ENCODE measurements at places on chromosomes 3 and 15. TPM values are rescaled to one million over a fixed set of nuclear protein-coding genes. Genes with fewer than 3 reads are reported as not detected.

- no peaks in the 10 kb centered on the region for H3K4me1 ChIP-seq
- H3K27me3 ChIP-seq, result no peaks in the 10 kb centered on the region
- H3K36me3 ChIP-seq, result no peaks in the 10 kb centered on the region
- H3K27ac ChIP-seq, result no peak overlapping the region
Measured at GRCh38 chr3:30586096-30586805, 20.1 kb upstream of the TGFBR2 start.

GRCh38 chr3:139689122-139689521 lies 11.3 kb upstream of the NMNAT3 start:
- no peaks in the 10 kb centered on the region for H3K4me1 ChIP-seq
- DNase-seq, result no peak
- H3K27me3 ChIP-seq, result no peaks in the 10 kb centered on the region
- no peaks in the 10 kb centered on the region for H3K36me3 ChIP-seq
- H3K4me3 ChIP-seq, result no peak overlapping the region
- H3K27ac ChIP-seq, result no peak overlapping the region

GRCh38 chr3:65617209-65617608 lies 421.5 kb downstream of the MAGI1 start:
- H3K27ac ChIP-seq, result no peak overlapping the region
- H3K4me1 ChIP-seq, result peaks cover 6% of the 10 kb centered on the region
- H3K4me3 ChIP-seq, result no peak overlapping the region
- no peaks in the 10 kb centered on the region for H3K36me3 ChIP-seq

GRCh38 chr3:169300436-169300835 lies 363.1 kb downstream of the MECOM start:
- no peak overlapping the region for H3K27ac ChIP-seq
- no peak overlapping the region for H3K4me3 ChIP-seq
- H3K4me1 ChIP-seq, result no peaks in the 10 kb centered on the region
- H3K36me3 ChIP-seq, result no peaks in the 10 kb centered on the region
- H3K27me3 ChIP-seq, result no peaks in the 10 kb centered on the region
- DNase-seq, result no peak

GRCh38 chr3:124832782-124833709 lies 54.1 kb downstream of the ITGB5 start:
- H3K27ac ChIP-seq, result peak overlapping the region; percentile 65
- no peaks in the 10 kb centered on the region for H3K27me3 ChIP-seq
- peaks cover 90% of the 10 kb centered on the region for H3K4me1 ChIP-seq
- no peak for DNase-seq
- no peak overlapping the region for H3K4me3 ChIP-seq
- H3K36me3 ChIP-seq, result peaks cover 20% of the 10 kb centered on the region

GRCh38 chr3:123602325-123602724 lies 17.5 kb upstream of the HACD2 start:
- no peaks in the 10 kb centered on the region for H3K36me3 ChIP-seq
- H3K4me1 ChIP-seq, result peaks cover 11% of the 10 kb centered on the region
- no peak for DNase-seq
- no peak overlapping the region for H3K4me3 ChIP-seq

- H3K27me3 ChIP-seq, result no peaks in the 10 kb centered on the region
- DNase-seq, result no peak
- H3K36me3 ChIP-seq, result no peaks in the 10 kb centered on the region
- no peak overlapping the region for H3K27ac ChIP-seq
- H3K4me1 ChIP-seq, result no peaks in the 10 kb centered on the region
Measured at GRCh38 chr3:51751287-51751686, 27.8 kb downstream of the IQCF6 start.

GRCh38 chr3:111870620-111871019 lies 11.6 kb downstream of the PHLDB2 start:
- no peak overlapping the region for H3K4me3 ChIP-seq
- no peaks in the 10 kb centered on the region for H3K27me3 ChIP-seq
- H3K27ac ChIP-seq, result no peak overlapping the region
- no peak for DNase-seq
- H3K36me3 ChIP-seq, result no peaks in the 10 kb centered on the region

DNA sequence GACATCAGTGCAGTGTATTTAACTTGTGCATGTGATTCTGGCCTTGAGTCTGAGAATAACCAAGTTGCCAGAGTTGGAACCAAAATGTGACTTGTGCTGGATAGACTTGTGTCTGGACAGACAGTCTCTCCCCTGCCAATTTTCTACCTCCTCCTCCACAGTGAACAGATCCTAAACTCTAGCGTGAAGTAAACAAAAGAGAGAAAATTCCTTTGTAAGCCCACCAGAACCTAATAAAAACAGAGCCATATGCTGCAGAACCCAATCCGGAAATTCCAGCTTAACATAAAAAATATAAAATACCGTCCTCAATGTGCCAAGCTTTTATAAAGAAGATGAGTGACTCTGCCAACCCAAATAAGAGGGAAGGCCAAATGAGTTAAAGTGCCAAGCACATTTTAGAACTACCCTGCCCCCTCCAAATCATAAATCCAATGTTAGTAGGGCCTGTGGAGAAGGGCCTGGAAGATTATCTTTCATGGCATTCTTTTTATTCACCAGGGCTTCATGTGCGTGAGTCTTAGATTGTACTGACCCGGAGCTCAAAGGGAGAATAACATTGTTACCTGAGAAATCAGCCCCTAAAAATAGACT lies 344.6 kb upstream of the PROK2 start:
- no peaks in the 10 kb centered on the region for H3K27me3 ChIP-seq
- peaks cover 16% of the 10 kb centered on the region for H3K4me1 ChIP-seq
- no peaks in the 10 kb centered on the region for H3K36me3 ChIP-seq
- no peak overlapping the region for H3K4me3 ChIP-seq

DNA sequence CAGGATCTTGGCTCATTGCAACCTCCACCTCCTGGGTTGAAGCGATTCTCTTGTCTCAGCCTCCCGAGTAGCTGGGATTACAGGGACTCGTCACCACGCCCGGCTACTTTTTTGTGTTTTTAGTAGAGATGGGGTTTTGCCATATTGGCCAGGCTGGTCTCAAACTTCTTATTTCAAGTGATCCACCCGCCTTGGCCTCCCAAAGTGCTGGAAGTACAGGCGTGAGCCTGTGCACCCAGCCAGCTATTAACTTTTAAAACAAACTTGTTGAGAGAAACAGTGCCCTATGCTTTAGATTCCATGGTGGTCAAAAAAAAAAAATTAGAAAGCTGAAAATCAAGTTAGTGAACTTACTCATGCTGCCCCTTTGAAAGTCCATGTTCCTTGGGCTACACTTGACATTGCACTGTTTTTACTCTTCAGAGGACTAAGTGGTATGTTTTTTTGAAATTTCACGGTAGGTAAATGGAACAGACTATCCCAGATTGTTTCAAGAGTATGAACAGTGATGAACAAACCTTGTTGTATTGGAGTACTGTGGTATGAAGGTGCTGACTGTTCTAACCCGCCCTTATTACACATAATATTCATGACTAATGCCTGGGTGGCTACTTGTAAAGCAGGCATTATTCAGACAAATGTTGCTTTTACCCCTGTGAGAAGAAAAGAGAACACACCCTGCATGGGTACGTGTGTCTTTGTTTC lies 206.9 kb downstream of the KLHL25 start:
- H3K27ac ChIP-seq, result peak overlapping the region; percentile 59
- H3K4me3 ChIP-seq, result no peak overlapping the region
- no peaks in the 10 kb centered on the region for H3K27me3 ChIP-seq
- H3K4me1 ChIP-seq, result peaks cover 91% of the 10 kb centered on the region
- H3K36me3 ChIP-seq, result peaks cover 25% of the 10 kb centered on the region

DNA sequence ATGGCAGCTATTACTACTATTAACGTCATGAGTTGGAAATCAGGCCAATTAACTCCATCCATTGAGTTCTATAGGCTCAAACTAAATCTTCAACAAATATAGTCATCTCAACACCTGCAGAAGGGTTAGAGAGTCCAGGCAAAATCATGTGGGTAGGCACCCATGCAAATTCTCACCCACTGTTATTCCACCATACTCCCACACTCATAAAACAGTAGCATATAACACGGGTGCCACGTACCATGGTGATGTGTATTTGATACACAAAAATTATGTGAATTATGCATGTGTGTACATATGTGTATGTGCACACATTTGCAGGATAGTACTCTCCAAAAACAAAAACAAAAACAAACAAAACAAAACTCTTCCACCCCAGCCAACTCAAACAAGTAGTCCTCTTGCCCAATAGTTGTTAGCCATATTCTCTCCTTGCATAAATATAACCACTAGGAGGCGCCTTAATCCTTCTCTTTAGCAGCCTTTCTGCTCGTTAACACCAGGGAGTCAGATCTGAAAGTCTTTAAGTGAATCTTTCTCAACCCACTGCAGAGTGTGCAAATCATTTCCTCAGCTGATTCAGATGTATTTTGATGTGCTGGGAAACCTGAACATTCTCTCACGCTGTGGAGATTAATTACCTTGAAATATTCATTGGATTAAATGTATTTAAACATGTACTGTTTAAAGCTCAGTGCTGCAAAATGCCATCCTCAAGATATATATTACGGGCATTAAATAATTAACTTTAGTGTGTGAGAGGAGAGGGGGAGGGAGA lies 38.0 kb upstream of the COPB2 start:
- H3K4me1 ChIP-seq, result no peaks in the 10 kb centered on the region
- H3K27me3 ChIP-seq, result no peaks in the 10 kb centered on the region
- no peaks in the 10 kb centered on the region for H3K36me3 ChIP-seq
- H3K27ac ChIP-seq, result no peak overlapping the region

- H3K4me3 ChIP-seq, result no peak overlapping the region
- H3K27ac ChIP-seq, result no peak overlapping the region
- no peak for DNase-seq
- peaks cover 43% of the 10 kb centered on the region for H3K4me1 ChIP-seq
Measured at GRCh38 chr3:122977746-122978466, 49.7 kb downstream of the SEMA5B start.

- no peak overlapping the region for H3K27ac ChIP-seq
- no peak for DNase-seq
- H3K4me3 ChIP-seq, result no peak overlapping the region
- H3K36me3 ChIP-seq, result no peaks in the 10 kb centered on the region
- H3K27me3 ChIP-seq, result no peaks in the 10 kb centered on the region
Measured at GRCh38 chr3:79514069-79514468, 253.7 kb downstream of the ROBO1 start.

GRCh38 chr3:184742676-184743135 lies 30.8 kb upstream of the MAGEF1 start:
- no peak overlapping the region for H3K27ac ChIP-seq
- no peak for DNase-seq

DNA sequence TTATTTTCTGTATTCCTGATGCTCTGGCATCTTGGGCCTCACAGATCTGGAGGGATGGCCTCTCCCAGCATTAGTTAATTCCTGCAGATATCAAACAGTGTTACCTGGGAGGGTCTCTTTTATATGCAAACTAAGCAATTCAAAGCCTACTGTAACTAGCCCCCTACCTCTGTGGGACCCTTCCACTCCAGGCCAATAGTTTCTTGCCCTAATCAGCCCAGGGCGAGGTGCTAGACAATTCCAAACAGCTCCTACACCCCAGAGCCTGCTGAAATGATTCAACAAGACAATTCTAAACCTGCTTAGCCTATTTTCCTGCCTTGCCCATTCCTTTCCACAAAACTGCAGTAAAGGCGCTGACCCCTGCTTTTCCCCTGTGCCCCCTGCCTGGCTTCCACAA lies 106.6 kb upstream of the IGSF10 start:
- peaks cover 14% of the 10 kb centered on the region for H3K4me1 ChIP-seq
- no peaks in the 10 kb centered on the region for H3K36me3 ChIP-seq
- no peaks in the 10 kb centered on the region for H3K27me3 ChIP-seq
- DNase-seq, result no peak
- no peak overlapping the region for H3K4me3 ChIP-seq

- H3K27me3 ChIP-seq, result no peaks in the 10 kb centered on the region
- no peak overlapping the region for H3K27ac ChIP-seq
- H3K36me3 ChIP-seq, result no peaks in the 10 kb centered on the region
- no peak for DNase-seq
- no peak overlapping the region for H3K4me3 ChIP-seq
Measured at GRCh38 chr3:72682936-72683452, 165.3 kb downstream of the SHQ1 start.

- no peak overlapping the region for H3K4me3 ChIP-seq
- DNase-seq, result no peak
Measured at GRCh38 chr3:163273694-163274093, 1777.1 kb downstream of the OTOL1 start.

DNA sequence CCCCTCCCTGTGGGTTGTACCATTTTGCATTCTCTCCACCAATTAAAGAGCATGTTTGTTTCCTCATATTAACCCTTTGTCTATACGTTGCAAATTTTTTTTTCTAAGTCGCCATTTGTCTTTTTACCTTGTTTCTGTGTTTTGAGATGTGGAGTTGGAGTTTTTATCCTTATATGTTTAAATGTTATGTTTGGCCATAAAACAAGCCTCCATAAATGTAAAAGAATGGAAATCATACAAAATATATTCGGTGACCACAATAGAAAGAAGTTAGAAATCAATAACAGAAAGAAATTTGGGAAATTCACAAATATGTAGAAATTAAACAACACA lies 29.2 kb downstream of the LRRK1 start:
- no peak for DNase-seq
- H3K36me3 ChIP-seq, result no peaks in the 10 kb centered on the region
- no peak overlapping the region for H3K27ac ChIP-seq
- peaks cover 6% of the 10 kb centered on the region for H3K4me1 ChIP-seq
- no peaks in the 10 kb centered on the region for H3K27me3 ChIP-seq
- no peak overlapping the region for H3K4me3 ChIP-seq

DNA sequence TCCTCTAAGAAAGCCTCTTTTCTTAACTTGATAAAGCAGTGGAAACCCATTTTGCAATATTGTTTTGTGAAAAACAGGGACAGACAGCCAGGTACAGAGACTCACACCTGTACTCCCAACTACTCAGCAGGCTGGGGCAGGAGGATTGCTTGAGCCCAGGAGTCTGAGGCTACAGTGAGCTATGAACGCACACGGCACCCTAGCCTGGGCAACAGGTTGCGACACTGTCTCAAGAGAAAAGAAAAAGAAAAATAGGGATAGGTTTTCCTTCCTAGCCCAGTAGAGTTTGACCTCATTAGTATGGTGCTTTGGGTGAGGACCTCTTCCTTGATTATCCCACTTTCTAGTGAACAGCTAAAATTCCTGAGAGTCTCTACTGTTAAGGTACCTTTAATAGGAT lies 17.5 kb upstream of the YEATS2 start:
- DNase-seq, result no peak
- no peaks in the 10 kb centered on the region for H3K27me3 ChIP-seq
- no peak overlapping the region for H3K4me3 ChIP-seq
- no peaks in the 10 kb centered on the region for H3K4me1 ChIP-seq
- H3K36me3 ChIP-seq, result peaks cover 23% of the 10 kb centered on the region
- no peak overlapping the region for H3K27ac ChIP-seq

- DNase-seq, result no peak
- H3K36me3 ChIP-seq, result no peaks in the 10 kb centered on the region
- H3K4me3 ChIP-seq, result no peak overlapping the region
- H3K4me1 ChIP-seq, result peaks cover 6% of the 10 kb centered on the region
- no peak overlapping the region for H3K27ac ChIP-seq
- no peaks in the 10 kb centered on the region for H3K27me3 ChIP-seq
Measured at GRCh38 chr3:168951884-168952283, 711.6 kb downstream of the MECOM start.

GRCh38 chr3:26687466-26687865 lies 64.9 kb downstream of the LRRC3B start:
- DNase-seq, result no peak
- no peaks in the 10 kb centered on the region for H3K36me3 ChIP-seq
- no peak overlapping the region for H3K27ac ChIP-seq
- H3K4me1 ChIP-seq, result no peaks in the 10 kb centered on the region

IL17RD gene
- total RNA-seq, result 8.1 TPM

SLC22A14 gene
- not detected for total RNA-seq

MBNL1 gene
- 868 TPM for total RNA-seq

CPB1 gene
- total RNA-seq, result 0.46 TPM

IQCH gene
- 0.58 TPM for total RNA-seq

ZNF197 gene
- total RNA-seq, result 16.6 TPM

PLA2G4D gene
- total RNA-seq, result not detected

Measured in esophagus muscularis mucosa (tissue), 4 donors.